ENCODE measurements at places on chromosomes 4 and X. TPM values are rescaled to one million over a fixed set of nuclear protein-coding genes. Genes with fewer than 3 reads are reported as not detected.

CXCL5 gene
- 0.73 TPM for total RNA-seq

FAM47B gene
- total RNA-seq: not detected

OTC gene
- not detected for total RNA-seq

PAK3 gene
- total RNA-seq: 1.2 TPM

NCAPG gene
- total RNA-seq: 44.4 TPM

FMR1NB gene
- not detected for total RNA-seq

LONRF3 gene
- 0.33 TPM for total RNA-seq

GIMD1 gene
- not detected for total RNA-seq

BCOR gene
- total RNA-seq: 15.5 TPM

C1QTNF7 gene
- total RNA-seq: 0.50 TPM

TEC gene
- total RNA-seq: 3.8 TPM

MTNR1A gene
- total RNA-seq: not detected

CLCN4 gene
- total RNA-seq: 5.8 TPM

USP17L30 gene
- total RNA-seq: not detected

SRPX2 gene
- 37.7 TPM for total RNA-seq

PAGE3 gene
- not detected for total RNA-seq

Data from smooth muscle cell of trachea (primary cell).